ENCODE measurements at places on chromosomes 4 and X.

- peak; percentile 1 for DNase-seq
Observed at GRCh38 chr4:52627876-52628275, 31.2 kb downstream of the USP46 start.

DNA sequence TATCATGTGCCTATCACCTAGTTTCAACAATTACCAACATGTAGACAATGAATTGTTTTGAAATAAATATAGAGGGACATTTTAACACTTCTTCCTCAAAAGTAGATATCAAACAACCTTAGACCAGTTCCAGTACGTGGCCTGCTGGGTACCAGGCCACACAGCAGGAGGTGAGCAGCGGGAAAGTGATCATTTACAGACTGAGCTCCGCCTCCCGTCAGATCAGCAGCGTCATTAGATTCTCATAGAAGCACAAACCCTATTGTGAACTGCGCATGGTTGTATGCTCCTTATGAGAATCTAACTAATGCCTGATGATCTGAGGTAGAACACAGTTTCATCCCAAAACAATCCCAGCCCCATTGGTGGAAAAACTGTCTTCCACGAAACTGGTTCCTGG, 6.5 kb downstream of the BBS7 start:
- no peak for DNase-seq

DNA sequence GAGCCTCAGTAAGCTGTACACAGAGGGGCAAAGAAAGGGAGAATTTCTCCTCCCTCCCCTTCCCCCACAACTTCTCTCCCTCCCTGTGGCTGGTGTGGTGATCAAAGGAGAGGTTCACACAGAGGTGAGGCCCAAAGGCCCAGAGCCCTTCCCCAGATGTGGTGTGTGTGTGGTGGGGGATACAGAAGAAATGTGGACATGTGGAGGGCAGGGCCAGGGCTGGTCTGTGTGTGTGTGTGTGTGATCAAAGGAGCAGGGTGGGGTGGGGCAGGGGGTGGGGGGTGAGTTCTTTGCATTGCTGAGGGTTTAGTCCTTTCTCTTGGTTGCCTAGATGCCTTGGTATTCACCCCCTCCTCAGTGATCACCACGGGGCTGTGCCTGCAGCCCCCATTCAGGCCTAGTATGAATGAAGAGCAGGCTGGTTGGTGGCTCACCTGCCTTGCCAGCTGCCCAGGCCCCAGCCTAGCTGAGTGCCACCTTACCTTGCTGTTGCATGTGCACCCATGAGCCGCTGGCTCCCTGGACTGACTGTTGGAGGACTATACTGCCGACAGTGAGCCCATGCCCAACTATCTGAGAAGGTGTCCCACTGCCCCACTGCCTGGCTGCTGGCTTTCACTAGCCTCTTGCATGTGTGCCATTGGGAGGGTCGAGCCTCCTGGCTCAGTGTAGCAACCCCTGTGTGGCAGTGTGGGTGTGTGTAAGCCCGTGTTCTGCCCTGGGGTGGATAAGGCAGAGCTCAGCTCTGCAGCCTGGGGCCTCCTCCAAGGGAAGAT, 101.9 kb downstream of the EFNB1 start:
- DNase-seq = no peak

- DNase-seq = no peak
Observed at GRCh38 chr4:41203841-41204240, 10.5 kb downstream of the APBB2 start.

- peak; percentile 2 for DNase-seq
Observed at GRCh38 chrX:7950865-7951264, 23.7 kb upstream of the PNPLA4 start.

DNA sequence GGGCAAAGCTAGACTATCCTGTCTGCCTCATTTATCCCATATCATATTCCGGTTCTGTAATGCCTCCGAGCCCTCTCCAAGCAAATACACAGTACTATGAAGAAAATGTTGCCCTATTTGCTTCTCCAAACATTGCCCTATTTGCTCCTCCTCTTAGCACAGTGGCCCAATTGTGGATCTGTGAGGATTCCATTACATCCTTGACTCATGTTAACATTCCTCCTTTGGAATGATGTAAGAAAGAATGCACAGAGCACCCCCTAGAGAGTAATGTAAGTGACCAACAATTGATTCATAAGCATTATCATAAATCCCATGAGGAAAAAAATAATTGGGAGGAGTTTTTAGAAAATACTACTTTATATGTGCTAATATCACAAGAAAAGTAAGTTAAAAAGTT, 11.3 kb upstream of the BTC start:
- no peak for DNase-seq

GRCh38 chr4:174192943-174193342, 90.5 kb downstream of the FBXO8 start:
- no peak for DNase-seq

GRCh38 chr4:7785017-7785416, 154.6 kb downstream of the AFAP1 start:
- no peak for DNase-seq

DNA sequence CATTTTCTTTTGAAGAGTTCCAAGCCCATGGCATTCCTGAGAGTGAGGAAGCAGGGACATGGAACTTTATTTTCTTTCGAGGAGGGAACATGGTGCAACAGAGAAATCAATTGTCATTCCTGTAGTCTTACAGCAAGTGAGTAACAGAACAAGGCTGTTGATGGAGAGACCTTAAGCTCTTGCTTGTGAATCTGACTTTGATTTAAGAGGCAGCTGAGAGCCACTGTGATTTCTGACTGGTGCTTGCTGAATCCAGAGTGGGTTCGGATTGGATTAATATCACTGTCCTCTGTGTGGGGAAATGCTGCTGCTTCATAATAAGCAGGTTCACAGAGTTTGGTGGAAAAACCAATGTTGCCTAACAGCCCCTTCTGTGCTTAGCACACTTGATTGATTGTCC, 4.7 kb upstream of the ATP1B4 start:
- DNase-seq = peak; percentile 10

GRCh38 chr4:120156120-120156718, 89.6 kb upstream of the MAD2L1 start:
- peak; percentile 61 for DNase-seq
